Stimulated activated CD4-positive, alpha-beta T cell treated with anti-CD3 and anti-CD28 coated beads, Interleukin-1b, Interleukin-23, amount 100 ng/mL, for 1 hour (primary cell): ENCODE measurements at places on chromosomes 3 and 15.

GRCh38 chr3:57957824-57958223 lies 50.4 kb upstream of the FLNB start:
- DNase-seq: no peak

- DNase-seq: no peak
Observed at GRCh38 chr3:42166662-42167300, 75.6 kb downstream of the TRAK1 start.

DNA sequence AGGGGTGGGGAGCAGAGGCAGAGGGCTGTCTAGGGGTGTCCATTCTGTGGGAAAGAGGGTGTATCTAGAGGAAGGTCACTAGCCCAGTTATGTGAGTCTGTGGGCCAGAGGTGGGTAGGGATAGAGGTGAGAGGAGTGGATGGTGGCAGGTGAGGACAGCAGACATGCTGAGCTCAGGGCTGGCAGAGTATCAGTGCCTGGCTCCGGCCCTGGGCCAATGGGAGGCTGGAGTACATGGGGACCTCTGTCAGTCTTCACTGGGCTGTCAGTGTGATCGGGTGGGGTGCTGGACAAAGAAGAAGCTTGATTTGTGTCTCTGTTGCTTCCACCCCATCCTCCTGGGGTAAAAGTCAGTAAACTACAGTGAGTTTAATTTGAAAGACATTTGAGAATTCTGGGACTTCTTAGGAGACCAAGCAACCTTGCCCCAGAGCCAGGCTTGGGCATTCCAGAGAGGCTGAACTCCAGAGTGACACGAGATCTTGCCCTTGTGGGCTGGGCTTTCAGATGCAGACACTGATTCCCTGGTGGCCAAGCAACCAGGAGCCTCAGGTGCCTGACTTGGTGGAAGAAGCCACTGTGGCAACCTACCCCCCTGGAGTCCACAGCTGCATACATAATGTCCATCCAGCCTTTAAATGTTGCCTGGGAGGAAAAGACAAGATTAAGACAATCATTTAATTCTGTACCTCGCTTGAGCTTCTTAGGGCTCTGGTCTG lies 60.7 kb downstream of the EXOG start:
- DNase-seq: no peak

- no peak for DNase-seq
Observed at GRCh38 chr3:128011140-128011539, 41.1 kb upstream of the SEC61A1 start.

GRCh38 chr3:102643546-102643945 lies 208.7 kb downstream of the ZPLD1 start:
- DNase-seq: no peak

DNA sequence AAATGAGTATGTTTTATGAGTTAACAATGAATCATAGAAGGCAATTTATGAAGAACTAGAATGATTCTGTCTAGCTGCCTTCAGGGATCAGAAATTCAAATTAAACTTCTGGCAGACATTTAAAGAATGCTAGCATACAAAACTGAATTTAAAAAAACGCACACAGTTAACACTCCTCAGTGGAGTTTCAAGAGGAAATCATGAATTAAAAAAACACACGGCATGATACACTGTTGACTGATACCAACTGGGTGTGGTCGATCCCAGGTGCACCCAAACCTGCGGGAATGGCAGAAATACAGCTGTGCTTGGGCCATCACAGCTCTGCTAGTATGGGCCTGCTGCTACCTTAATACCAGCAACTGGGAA lies 526.0 kb downstream of the FOXP1 start:
- no peak for DNase-seq

DNA sequence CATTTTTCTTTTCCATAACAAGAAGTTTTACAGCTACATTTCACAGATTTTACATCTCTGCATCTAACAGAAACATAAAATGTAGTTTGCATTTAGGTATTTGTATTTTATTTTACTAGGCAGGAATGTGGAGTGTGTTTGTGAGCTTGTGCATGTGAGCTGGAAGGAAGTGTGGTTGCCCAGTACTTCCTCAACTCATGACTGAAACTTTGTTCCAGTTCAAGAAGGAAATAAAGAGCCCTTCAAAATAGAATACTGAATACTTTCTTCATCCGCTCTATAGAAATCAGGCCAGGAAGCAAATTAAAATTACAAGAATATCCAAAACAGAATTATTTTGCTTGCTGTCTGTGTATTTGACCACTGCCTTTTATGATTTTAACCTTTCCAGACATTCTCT lies 81.3 kb downstream of the CHL1 start:
- DNase-seq: no peak

GRCh38 chr3:171219258-171219657 lies 192.7 kb upstream of the SLC2A2 start:
- no peak for DNase-seq

GRCh38 chr3:29186131-29186599 lies 94.7 kb upstream of the RBMS3 start:
- DNase-seq: no peak

DNA sequence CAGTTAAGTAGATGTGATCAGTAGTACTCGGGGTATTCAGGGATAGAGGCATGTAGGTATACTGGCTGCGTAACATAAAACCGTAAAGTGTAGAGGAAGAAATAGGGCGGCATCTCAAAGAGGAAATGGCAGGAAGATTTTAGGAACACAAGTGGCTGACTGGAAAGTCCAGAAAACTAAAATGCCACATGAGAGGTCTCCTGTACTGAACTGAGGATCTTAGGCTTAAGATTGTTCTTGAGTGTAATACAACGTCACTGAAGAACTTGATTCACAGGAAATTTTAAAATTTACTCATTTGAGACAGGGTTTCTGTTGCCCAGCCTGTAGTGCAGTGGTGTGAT lies 2.3 kb upstream of the LMLN start:
- DNase-seq: no peak

GRCh38 chr3:32453346-32453745 lies 49.3 kb downstream of the CMTM6 start:
- DNase-seq: no peak
